Nasal cavity respiratory epithelium epithelial cell of viscerocranial mucosa (primary cell): ENCODE measurements at places on chromosomes 16 and 17. TPM values are rescaled to one million over a fixed set of nuclear protein-coding genes. Genes with fewer than 3 reads are reported as not detected.

Gene GDPD1
- total RNA-seq, result 2.4 and 5.1 TPM in 2 replicates

Gene NOG
- total RNA-seq, result under 0.01 and 0.28 TPM in 2 replicates

Gene PPP1R27
- total RNA-seq, result not detected in 2 replicates

Gene PSMD3
- total RNA-seq, result 93.3 and 93.6 TPM in 2 replicates

Gene CASKIN1
- 0.34 and 1.6 TPM in 2 replicates for total RNA-seq

Gene KRTAP9-4
- not detected in 2 replicates for total RNA-seq

Gene RCVRN
- total RNA-seq, result not detected in 2 replicates
